A549 (cell line): ENCODE measurements at places on chromosomes 3 and 15.

- no peak for DNase-seq
Measured at GRCh38 chr3:108462899-108463298, 47.5 kb downstream of the MYH15 start.

GRCh38 chr15:57324590-57324890, 51.8 kb upstream of the CGNL1 start:
- no peak for DNase-seq

GRCh38 chr15:97196048-97197014, 764.2 kb upstream of the ARRDC4 start:
- DNase-seq, result no peak

DNA sequence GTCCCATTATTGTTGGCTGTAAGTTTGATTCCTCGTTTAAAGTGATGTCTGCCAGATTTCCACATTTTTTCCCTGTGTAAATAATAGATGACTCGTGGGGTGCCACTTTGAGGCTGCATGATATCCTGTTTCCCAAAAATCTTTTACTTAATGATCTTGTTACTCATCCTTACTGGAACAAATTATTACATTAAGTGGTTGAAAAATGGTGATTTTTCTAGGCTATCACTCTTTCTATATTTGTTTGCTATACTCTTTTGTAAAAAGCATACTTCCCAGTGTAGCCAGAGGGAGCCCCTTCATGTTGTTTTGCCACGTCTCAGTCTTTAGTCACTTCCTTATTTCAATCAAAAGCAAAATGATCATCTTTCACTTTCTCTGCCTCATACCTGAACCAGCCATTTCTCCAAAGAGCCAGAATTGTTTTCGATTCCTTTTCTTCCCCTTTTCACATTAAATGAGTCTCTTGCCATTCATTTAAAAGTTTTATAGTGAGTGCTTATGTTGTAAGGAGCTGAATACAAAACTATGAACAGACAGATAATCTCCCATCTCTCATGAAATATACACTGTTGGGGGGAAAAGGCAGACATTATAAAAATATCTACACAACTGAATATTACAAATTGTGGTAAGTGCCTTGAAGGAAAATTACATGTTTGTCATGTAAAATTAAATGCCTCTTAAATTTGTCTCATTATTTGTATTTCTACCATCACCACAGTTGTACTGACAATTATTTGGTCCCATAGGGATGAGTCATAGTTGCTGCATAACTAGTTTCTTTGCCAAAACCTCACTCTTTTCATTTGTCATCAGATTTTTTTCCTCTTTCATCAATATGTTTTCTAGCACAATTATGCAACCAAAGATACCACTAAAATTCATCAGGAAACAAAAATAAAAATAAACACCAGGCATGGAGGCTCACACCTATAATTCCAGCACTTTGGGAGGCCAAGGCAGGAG, 41.5 kb downstream of the ADGRG7 start:
- peak; percentile 16 for DNase-seq
